Smooth muscle cell of the coronary artery (primary cell): ENCODE measurements at places on chromosomes 12 and 14. TPM values are rescaled to one million over a fixed set of nuclear protein-coding genes. Genes with fewer than 3 reads are reported as not detected.

PLBD1 gene
- 0.38 and 1.1 TPM in 2 replicates for total RNA-seq

KITLG gene
- 9.9 and 36.6 TPM in 2 replicates for total RNA-seq

PPHLN1 gene
- 70.4 and 84.1 TPM in 2 replicates for total RNA-seq

IFI27L2 gene
- total RNA-seq: 184 and 406 TPM in 2 replicates

KRT2 gene
- not detected in 2 replicates for total RNA-seq

CYP27B1 gene
- 0.68 TPM in 1 of 2 replicates, not detected in the other for total RNA-seq

PXN gene
- 4.4 and 22.3 TPM in 2 replicates for total RNA-seq

RPL10L gene
- total RNA-seq: not detected in 2 replicates

CMA1 gene
- total RNA-seq: not detected in 2 replicates

CHFR gene
- 26.2 and 39.8 TPM in 2 replicates for total RNA-seq

SPX gene
- total RNA-seq: 0.23 TPM in 1 of 2 replicates, not detected in the other

PTGER2 gene
- total RNA-seq: 0.60 and 1.3 TPM in 2 replicates

HIF1A gene
- 110 and 294 TPM in 2 replicates for total RNA-seq

BDKRB2 gene
- total RNA-seq: 0.08 and 61.8 TPM in 2 replicates
